ENCODE measurements at places on chromosomes 11 and 22.

- no peak for DNase-seq
These were observed 512.2 kb upstream of the ARHGAP42 start for GRCh38 chr11:100174881-100175280.

- no peak for DNase-seq
These were observed 8.2 kb upstream of the FNBP4 start for GRCh38 chr11:47775240-47775869.

DNA sequence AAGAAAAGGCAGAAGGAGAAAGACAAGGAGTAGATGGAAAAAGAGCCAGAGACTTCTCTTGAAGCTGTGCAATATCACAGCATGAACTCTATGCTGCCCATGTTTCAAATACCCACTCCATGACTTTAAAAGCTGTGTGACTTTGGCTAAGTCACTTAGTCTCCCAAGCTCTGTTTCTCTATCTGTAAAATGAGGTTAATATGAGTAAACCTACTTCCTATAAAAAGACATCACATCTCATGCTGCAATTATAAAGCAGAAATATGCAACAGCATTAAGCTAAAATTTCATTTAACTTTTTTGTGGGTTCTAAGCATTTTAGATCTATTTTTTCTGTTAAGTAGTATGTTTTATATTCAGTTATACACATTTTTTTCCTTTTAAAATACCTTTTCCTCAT lies 11.6 kb downstream of the DGCR2 start:
- no peak for DNase-seq

DNA sequence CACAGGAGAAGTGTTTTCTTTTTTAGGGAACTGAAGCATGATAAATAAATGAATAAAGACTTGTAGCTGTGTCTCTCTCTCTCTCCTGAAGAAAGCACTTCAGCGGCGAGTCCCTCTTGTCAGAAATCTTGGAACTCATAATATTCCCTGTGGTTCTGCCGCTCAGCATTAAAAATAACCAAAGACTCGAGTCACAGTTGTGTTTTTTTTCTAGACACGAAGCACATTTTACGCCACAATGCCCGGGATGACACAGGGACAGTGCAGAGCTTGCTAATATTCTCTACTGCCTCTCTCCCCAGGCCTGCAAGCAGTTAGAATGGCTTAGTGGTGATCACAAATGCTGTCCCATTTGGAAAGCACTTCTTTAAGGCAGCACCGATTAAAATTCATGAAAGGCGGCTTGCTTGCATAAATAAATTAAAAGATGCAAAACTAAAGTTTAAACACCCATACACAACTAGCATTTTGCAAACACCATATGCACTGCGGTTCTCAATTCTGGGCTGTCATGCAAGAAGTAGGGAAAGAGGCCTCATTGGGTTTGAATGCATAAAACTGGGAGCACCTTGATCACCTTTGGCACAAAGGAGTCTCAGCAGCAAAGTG lies 597.4 kb downstream of the SOX6 start:
- DNase-seq: no peak

- DNase-seq: no peak
These were observed 14.2 kb downstream of the PLEKHB1 start for GRCh38 chr11:73660497-73661034.

GRCh38 chr11:124725719-124726105 lies 14.0 kb upstream of the NRGN start:
- DNase-seq: no peak

DNA sequence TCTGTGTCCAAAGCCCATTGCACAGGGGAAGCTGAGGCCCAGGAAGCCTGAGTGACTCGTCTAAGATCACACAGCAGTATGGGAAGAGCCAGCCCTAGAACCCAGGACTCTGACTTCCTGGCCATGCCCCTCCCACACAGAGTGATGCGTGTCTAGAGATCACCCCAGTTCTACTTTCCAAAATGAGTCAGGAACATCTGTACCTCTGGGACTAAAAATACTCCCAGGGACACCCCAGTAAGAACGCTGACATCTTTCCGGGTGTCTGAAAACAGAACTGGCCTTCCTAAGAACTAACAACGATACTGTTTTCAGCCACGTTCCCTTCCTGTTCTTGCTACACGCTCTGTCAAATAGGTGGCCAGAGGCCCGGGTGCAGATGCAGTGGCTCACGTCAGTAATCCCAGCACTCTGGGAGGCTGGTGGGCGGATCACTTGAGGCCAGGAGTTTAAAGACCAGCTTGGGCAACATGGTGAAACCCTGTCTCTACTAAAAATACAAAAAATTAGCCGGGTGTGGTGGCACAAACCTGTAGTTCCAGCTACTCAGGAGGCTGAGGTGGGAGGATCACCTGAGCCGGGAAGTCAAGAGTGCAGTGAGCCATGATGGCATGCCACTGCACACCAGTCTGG lies 21.7 kb upstream of the PDGFB start:
- no peak for DNase-seq

GRCh38 chr11:43969543-43969942 lies 27.1 kb downstream of the C11orf96 start:
- DNase-seq: no peak

GRCh38 chr11:104058680-104059079 lies 22.2 kb downstream of the DDI1 start:
- no peak for DNase-seq

DNA sequence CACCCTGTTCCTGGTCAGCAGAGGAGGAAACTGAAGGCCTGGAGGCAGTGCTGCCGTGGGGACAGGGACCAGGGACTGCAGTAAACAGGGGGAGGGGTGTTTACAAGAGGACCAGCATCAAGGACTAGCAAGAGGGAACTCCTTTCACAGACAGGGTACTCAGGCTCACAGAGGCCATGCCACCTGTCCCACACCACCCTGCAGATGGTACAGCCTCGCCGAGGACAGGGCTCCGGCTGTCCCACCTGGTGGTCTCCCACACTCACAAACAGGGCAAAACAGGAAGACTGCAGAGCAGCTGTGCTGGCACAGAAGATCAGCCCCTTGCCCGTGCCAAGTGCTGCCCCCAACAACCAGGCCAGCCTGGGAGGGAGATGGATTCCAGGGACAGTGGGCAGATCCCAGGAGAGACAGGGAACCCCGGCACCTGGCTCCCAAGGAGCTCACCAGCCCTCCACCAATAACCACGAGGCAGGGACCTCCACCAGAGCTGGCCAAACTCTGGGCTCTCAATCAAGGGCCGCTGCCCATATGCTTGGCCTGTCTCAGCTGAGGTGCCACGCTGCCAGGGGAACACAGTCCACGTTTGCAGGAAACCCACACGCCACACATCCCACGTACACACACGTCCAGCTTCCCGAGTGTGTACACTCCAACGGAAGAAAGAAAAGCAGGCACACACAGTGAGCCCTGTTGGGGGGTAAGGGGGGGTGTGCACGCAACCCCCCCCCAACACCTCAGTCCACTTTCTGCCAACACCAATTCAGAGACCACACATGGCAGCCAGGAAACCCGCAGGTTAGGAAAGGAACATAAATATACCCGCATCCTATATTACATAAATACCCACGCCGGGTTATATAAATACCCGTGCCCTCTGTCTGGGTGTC lies 2.1 kb downstream of the CSNK1E start:
- no peak for DNase-seq
